Panc1 (cell line): ENCODE measurements at places on chromosomes 7 and 10. TPM values are rescaled to one million over a fixed set of nuclear protein-coding genes. Genes with fewer than 3 reads are reported as not detected.

- no peak overlapping the region for H3K27ac ChIP-seq
- no peaks in the 10 kb centered on the region for H3K4me1 ChIP-seq
- H3K36me3 ChIP-seq: no peaks in the 10 kb centered on the region
- no peak overlapping the region for H3K4me3 ChIP-seq
- no peak for DNase-seq
Observed at GRCh38 chr7:34425194-34425593, 232.8 kb upstream of the NPSR1 start.

DNA sequence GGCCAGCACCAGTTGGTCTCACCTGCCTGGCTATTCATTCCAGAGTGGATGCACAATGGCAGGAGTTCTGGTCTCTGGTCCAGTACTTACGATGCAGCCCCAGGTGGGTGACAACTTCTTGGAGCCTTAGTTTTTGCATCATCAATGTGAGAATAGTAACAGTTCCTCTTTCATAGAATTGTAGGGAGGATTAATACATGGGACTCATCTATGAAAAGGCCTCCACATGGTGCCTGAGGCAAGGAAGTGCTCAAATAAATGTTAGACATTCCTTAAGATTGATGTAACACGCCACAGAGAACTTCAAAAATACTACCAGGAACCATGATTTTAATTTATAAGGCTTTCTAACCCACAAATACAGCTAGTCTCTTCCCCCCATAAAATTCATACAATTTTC is 120.1 kb upstream of the CHST15 start:
- no peaks in the 10 kb centered on the region for H3K4me1 ChIP-seq
- no peaks in the 10 kb centered on the region for H3K36me3 ChIP-seq
- H3K27ac ChIP-seq: no peak overlapping the region

DNA sequence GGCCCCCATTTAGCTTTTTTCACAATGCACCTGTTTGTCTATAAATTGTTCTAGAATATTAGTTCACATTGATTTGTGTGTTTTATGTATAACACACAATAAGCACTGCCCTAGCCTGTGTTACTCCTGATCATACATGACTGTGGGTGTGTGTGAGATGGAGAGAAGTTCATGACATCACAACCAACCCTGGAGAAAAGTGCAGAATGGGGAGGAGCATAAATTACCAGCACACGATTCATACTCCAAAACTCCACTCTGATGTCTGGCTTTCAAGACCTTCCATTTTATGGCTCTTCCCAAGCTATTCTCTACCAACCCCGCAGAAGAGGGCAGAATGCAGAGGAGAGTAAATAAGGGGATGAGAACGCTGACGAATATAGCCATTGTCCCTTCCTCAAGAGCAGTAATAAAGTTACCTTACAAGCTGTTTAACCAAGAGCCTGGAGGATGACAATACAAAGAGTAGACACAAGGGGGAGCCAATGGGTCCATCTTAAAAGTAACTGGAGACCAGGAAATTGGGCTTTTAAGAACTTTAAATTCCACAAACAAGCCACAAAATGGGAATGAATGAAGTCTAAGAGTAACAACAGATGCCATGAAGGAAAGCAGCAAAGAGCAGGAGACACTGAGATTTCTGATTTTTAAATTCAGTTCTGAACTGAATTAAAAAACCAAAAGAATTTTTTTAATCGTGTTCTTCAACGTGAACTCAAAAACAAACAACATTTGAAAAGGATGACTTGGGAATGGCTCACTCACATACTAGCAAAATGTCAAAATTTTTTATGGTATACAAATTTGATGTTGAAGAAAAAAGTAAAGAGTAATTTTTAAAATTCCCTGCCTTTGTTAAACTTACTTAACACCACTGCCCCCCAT is 159.6 kb downstream of the PARD3 start:
- DNase-seq: peak; percentile 56
- no peaks in the 10 kb centered on the region for H3K36me3 ChIP-seq
- no peaks in the 10 kb centered on the region; the same call in 1 of the 2 replicates for H3K4me1 ChIP-seq
- no peak overlapping the region for H3K4me3 ChIP-seq
- no peak overlapping the region for H3K27ac ChIP-seq

- no peak for DNase-seq
- no peak overlapping the region for H3K4me3 ChIP-seq
- no peak overlapping the region for H3K27ac ChIP-seq
- no peaks in the 10 kb centered on the region for H3K36me3 ChIP-seq
- H3K4me1 ChIP-seq: no peaks in the 10 kb centered on the region
Observed at GRCh38 chr10:30816159-30816819, 186.7 kb upstream of the LYZL2 start.

DNA sequence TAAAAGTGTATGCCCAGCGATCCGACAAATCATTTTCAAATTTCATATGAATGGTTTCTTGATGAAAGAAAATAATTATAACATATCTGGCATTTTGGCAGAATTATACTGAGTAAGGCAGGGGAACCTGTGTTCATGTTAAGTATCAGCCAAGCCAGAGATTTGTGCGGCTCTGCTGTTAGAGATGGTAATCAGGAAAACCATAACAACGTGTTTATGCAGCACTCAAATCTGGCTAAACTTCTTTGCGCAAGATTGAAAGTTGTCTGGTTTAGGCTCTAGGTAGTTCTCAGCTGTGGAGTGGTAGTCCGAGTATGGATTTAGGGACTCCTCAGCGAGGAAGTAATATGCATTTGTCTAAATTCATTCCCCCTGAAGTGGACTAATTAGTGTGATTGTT is 8.9 kb upstream of the CTBP2 start:
- no peak overlapping the region for H3K27ac ChIP-seq
- DNase-seq: no peak
- peaks cover 3% of the 10 kb centered on the region for H3K27me3 ChIP-seq
- no peaks in the 10 kb centered on the region for H3K4me1 ChIP-seq

DNA sequence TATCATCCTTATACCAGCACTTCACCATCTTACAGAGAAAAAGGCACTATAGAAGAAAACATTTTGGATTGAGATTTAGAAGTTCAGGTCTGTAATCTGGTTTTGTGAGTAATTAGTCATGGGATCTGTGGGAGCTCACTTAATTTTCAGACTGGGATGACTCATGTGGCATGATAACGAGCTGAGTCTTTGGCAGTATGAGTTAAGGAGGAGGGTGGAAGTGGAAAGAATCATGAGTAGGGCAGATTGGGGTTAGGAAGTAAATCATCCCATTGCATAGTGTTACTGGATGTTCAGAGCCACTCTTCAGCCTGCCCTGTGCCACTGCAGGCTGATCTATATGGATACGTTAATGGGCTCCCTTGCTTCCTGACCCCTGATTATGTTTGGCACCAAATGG is 64.9 kb downstream of the ZNF92 start:
- no peaks in the 10 kb centered on the region for H3K36me3 ChIP-seq
- DNase-seq: no peak
- H3K27ac ChIP-seq: no peak overlapping the region
- peaks cover 2% of the 10 kb centered on the region for H3K27me3 ChIP-seq
- H3K4me1 ChIP-seq: no peaks in the 10 kb centered on the region

DNA sequence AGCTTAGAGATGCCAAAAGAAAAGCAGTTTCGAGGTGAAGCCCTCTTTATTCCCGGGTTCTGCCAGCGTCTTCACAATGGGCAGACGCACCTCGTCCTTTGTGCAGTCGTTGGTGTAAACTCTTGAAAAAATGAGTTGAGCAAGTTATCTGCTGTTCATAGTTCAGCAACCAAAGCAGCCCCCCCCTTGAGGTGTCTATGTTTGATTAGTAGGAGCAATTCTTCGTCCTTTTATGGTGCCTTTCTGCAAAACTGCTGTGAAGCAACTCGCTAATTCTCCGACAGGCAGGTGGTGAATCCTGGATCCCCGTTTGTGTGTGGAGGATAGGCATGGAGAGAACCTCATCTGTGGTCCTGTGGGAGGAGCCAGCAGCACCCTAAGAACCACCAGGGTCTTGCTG is 234.5 kb downstream of the GLRX3 start:
- no peaks in the 10 kb centered on the region for H3K4me1 ChIP-seq
- DNase-seq: no peak
- H3K27ac ChIP-seq: no peak overlapping the region

DNA sequence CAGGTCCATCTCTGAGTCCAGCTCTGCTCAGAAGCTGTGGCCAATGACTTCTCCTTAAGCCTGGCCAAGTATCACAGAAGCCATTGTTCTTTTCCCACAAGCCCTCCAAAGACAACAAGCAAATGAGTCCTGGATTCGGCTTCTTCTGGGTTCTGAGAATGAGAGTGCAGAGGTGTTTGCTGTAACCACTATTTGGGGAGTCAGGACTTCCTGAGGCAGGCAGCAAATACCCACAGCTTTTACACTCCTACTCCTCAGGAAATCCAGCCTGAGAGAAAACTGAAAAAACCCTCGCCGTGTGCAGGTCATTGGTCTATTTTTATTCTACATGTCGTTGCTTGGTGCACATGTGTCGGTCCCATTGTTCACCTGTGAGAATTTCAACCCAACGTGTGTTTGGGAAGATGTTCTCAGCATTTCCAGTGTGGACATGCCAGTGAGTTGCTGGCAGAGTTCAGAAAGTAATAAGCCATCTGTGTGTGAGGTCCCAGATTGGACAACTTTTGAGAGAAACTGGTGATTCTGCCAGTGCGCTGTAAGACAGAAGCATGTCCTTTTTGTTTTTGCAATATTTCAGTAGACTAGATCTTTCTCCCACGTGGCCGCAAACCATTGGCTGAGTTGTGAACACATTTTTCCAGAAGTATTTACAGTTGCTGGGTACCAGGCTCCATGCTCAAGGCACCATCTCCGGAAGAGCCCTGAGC is 121.6 kb upstream of the LYZL2 start:
- H3K27me3 ChIP-seq: no peaks in the 10 kb centered on the region
- H3K36me3 ChIP-seq: no peaks in the 10 kb centered on the region
- no peak overlapping the region for H3K4me3 ChIP-seq
- DNase-seq: no peak

GRCh38 chr7:96781919-96782318 is 72.3 kb upstream of the SEM1 start:
- no peak for DNase-seq
- no peaks in the 10 kb centered on the region for H3K36me3 ChIP-seq
- no peaks in the 10 kb centered on the region for H3K4me1 ChIP-seq
- H3K4me3 ChIP-seq: no peak overlapping the region

- H3K4me1 ChIP-seq: no peaks in the 10 kb centered on the region
- H3K27ac ChIP-seq: no peak overlapping the region
- no peaks in the 10 kb centered on the region for H3K36me3 ChIP-seq
Observed at GRCh38 chr7:151954866-151955820, 1.1 kb upstream of the GALNTL5 start.

DNA sequence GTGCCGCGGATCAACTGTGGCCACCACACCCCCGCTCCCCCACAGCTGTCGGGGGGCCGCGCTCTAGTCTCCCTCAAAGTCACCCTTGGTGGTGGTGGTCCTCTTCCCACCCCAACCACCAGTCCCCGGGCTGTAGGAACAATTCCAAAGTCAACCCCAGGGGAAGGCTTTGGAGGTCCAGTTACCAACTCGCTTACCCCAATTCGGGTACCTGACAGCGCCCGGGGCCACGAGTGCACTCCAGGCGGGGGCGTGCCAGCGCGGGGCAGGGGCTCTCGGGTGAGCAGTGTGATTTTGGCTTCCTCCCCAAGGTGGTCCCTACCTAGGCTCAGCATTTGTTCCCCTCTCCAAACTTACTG is 584 bp upstream of the ZMIZ1 start:
- H3K4me1 ChIP-seq: peaks cover 32% of the 10 kb centered on the region
- H3K27ac ChIP-seq: peak overlapping the region; percentile 54; the same call in 1 of the 2 replicates
- H3K4me3 ChIP-seq: peak overlapping the region; percentile 93
- DNase-seq: no peak
- H3K36me3 ChIP-seq: no peaks in the 10 kb centered on the region

- H3K27ac ChIP-seq: peak overlapping the region; percentile 78
- H3K4me1 ChIP-seq: peaks cover 33% of the 10 kb centered on the region
- H3K36me3 ChIP-seq: peaks cover 26% of the 10 kb centered on the region
- DNase-seq: no peak
- no peak overlapping the region for H3K4me3 ChIP-seq
- no peaks in the 10 kb centered on the region for H3K27me3 ChIP-seq
Observed at GRCh38 chr7:107938456-107939250, 47.7 kb downstream of the DLD start.

Gene KAZALD1
- 21.2 TPM for total RNA-seq

Gene NOM1
- total RNA-seq: 30.3 TPM

Gene TMEM176A
- total RNA-seq: 0.39 TPM

Gene AGBL3
- 2.5 TPM for total RNA-seq

Gene ATG9B
- total RNA-seq: 0.98 TPM

Gene H2BK1
- not detected for total RNA-seq

Gene CISD1
- total RNA-seq: 64.1 TPM

Gene WDFY4
- total RNA-seq: 0.23 TPM
